ENCODE measurements at places on chromosomes 12 and 14. TPM values are rescaled to one million over a fixed set of nuclear protein-coding genes. Genes with fewer than 3 reads are reported as not detected.

DNA sequence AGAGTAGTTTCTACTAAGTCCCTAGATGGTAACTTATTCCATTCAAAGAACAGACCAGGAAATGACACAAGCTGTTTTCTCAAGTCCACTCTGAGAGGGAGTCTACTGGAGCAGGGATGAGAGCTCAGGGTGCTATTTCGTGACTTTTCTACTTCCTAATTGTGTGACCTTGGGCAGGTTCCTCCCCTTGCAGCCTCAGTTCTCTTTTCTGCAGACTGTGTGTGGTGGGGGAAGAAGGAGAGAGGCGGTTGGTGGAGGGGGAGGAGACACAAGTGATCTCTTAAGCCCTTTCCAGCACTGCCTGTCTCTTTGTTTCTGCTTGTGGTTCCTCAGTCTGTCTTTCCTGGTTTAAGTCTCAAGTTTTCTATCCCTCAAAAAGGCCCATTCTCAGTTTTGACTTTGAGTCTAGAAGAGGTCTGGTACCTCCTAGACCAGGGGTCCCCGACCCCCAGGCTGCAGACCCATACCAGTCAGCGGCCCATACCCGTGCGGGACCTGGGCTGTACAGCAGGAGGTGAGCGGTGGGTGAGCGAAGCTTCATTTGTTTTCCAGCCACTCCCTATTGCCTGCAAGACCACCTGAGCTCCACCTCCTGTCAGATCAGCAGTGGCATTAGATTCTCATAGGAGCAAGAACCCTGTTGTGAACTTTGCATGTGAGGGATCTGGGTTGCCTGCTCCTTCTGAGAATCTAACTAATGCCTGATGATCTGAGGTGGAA, 10.7 kb downstream of the FGF6 start:
- DNase-seq = no peak

DNA sequence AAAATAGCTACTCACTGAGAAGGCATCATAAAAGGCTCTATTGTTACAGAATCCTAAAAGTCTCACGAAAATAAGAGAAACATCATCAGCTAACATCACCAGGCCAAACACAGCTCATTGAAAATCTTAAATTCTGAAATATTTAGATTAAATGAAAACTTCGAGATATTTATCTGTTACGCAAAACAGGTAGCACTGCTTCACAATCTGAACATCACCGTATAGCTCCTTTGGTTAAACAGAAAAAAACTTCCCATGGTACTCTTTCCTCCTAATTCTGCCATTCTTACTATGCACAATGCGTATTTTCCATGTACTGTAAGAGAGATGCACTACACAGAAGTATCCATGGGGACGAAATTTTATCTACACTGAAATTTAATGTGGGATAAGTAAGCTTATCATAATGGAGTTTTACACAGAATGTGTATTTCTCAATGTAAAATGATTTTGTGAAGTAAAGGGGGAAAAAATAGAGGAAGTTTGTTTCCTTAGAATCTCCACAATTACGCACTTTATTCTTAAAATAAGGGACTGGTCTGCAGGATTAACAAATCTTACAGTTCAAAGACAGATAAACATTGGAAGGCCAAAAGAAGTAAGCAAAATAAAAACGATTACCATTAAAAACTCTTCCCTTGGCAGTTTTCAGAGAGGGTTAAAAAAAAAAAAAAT, 1.9 kb downstream of the SGPP1 start:
- no peak for DNase-seq

DNA sequence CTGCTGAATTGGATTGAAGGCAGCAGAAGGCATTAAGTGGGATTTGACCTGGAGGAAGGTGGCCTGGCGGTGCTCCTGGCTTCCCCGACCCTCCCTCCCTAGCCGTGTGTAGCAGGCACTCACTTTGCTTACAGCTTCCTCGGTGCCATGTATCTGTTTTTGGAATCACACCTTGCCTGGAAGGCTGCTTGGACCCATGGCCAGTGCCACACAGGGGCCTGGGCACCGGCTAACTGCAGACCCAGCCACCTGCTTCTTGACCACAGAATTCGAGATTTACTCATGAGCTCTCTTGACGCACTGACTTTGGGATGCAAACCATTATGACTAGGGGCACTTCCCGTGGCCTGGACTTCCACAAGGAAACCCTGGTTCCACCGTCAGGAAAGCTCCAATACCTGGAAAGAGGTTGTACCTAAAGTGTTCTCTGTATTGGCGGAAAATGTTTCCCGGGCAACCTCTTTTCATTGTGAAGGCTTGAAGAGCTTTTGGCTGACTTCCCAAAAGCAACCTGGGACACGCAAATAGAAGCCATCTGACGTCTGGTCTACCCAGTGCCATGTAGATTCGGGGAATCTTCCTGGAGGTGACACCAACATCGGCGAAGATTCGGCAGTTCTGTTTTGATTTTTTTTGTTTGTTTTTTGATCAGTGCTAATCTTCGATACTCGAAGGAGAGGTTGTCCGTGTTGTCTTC, 125.6 kb upstream of the RTL1 start:
- DNase-seq = no peak

Gene CPM
- total RNA-seq = not detected

Gene VPS37B
- 111 TPM for total RNA-seq

- no peak for DNase-seq
These were observed 44.0 kb downstream of the RHOJ start for GRCh38 chr14:63248211-63248610.

Measured in HT-29 (cell line).